Activated T-cell treated with anti-CD3 and anti-CD28 coated beads, Interleukin-2, amount 50 U/mL, for 72 hours (primary cell): ENCODE measurements at places on chromosomes 3 and 15.

DNA sequence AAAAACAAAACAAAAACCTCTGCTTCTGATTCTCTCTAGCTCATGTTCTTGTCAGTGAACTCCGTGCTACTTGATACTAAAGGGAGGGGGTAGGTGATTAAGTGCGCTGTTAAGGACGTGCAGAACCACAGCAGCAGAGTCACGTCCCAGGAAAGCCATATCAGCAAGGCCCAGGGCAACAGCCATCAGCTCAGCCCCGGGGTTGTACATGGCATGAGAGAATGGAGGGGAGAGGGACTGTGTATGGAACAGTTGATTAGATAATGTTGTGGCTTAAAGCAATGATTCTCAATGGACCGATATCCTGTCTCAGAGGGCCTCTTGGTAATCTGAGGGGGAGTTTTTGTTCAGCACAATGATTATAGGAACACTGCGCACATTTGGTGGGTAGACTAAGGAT lies 27.6 kb downstream of the C2CD4A start:
- DNase-seq = no peak

GRCh38 chr15:69154078-69154477 lies 6.4 kb upstream of the GLCE start:
- DNase-seq = no peak

GRCh38 chr15:56923174-56923591 lies 4.7 kb downstream of the TCF12 start:
- DNase-seq = no peak

DNA sequence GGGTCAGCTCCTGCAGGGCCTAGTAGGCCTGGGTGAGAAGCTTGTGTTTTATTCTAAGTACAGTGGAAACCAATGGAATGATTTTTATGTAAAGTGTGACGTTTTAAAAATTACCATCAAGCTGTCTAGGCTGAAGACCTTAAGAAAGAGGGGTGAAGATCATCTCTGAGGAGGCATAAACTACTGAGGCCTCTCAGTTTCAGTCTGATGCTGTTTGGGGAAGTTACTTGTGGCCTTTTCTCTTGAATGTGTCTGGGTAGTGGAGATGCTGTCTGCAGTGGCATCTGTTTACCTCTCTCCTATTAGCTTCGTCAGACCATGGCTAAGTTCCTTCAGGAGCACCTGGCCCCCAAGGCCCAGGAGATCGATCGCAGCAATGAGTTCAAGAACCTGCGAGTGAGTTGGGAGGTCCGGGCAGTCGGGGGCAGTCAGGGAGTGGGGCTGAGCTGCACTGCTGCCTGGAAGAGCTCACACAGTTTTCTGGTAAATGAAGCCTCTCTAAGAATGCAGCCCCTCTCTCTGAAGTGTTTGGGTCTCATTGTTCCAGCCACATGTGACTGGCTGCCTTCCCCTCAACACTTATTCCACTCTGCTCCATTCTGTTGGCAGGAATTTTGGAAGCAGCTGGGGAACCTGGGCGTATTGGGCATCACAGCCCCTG lies 1.9 kb downstream of the IVD start:
- DNase-seq = no peak
